ENCODE measurements at places on chromosomes 11 and 22.
A peak's percentile ranks its signal among the peaks of the same experiment; 100 is the strongest.

- DNase-seq: no peak
Observed at GRCh38 chr22:47343611-47344010, 581.2 kb downstream of the TBC1D22A start.

DNA sequence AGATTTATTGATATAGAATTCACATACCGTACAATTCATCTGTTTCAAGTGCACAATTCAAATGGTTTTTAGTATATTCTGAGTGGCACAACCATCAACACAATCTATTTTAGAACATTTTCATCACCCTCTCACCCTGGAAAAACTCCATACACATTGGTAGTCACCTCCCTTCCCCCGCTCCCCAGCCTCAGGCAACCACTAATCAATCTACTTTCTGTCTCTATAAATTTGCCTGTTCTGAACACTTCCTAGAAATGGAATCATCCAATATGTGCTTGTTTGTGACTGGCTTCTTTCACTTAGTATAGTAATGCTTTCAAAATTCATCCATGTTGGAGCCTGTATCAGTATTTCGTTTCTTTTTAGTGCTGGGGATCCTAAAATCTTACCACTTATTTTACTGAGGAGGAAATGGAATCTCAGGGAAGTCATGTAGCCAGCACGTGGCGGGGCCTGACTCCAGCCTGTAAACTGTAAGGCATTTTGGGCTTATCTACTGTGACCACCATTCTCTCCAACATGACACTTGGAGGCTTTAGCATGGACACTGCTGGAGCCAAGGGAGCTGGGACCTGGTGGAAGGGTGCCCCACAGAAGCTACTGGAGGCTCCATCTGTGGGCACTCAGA lies 905 bp upstream of the UCP3 start:
- no peak for DNase-seq

DNA sequence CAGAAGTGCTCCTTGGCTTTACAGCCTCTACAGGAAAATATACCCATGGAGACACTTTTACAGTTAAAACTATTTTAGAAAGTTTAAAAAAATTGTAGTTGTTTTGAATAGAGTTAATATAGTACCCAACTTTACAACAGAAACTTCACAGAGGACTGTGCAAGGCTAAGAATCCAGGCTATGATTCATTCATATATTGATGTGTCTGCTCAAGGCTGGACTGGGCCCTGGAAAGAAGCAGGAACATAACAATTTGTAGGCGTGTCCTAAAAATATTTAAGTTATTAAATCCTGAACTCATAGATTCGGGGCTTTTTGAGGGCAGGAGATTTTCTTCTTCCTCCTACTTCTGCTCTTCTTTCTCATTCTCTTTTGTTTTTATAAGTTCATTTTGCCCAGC lies 291.5 kb upstream of the CCDC179 start:
- no peak for DNase-seq

DNA sequence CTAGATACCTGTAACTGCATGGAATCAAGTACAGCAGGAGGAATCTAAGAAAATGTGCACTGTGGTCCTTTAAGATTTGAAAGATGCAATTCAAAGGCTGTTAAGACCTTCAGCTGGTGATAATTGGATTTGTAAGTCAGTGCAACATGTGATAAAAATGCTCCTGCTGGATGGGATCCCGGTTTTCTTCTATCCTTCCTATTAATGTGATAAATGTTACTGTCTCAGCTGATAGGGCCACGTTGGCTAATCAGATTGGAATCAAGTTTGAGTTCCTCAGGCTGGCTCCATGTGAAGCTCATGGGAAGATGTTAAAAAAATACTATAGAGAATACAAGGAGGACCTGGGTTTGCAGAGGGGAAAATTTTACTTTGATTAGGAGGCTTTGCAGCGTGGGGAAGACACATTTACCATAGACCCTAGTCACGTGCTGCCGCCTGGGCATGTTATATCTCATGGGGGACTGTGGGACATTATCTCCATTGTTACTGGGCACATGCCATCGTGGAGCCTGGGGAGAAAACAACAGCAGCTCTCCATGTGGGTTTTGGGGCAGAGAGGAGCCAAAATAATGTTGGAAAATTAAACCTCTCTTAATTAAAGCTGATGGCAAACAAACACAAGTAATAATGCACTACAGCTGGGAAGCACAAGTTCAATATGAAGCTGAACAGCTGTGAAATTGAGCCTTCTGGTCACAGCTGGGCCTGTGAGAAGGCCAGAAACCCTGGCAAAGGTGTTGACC lies 652.5 kb downstream of the NTM start:
- DNase-seq: no peak

DNA sequence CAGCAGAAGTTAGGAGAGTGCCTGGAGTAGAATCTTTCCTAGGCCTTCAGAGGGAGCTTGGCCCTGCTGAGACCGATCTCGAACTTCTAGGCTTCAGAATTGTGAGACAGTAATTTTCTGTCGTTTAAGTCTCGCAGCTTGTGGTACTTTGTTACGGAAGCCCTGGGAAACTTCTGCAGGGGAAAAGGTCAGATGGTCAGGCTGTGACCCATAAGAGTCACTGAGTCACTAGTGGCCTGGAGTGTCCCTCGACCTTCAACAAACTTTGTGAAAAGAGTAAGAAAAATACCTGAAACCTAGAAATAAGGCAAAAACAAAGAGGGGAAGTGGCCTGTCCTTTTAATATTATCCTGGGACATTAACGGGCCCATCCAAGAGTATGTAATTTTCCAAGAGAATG lies 34.6 kb downstream of the CSNK2A3 start:
- no peak for DNase-seq

DNA sequence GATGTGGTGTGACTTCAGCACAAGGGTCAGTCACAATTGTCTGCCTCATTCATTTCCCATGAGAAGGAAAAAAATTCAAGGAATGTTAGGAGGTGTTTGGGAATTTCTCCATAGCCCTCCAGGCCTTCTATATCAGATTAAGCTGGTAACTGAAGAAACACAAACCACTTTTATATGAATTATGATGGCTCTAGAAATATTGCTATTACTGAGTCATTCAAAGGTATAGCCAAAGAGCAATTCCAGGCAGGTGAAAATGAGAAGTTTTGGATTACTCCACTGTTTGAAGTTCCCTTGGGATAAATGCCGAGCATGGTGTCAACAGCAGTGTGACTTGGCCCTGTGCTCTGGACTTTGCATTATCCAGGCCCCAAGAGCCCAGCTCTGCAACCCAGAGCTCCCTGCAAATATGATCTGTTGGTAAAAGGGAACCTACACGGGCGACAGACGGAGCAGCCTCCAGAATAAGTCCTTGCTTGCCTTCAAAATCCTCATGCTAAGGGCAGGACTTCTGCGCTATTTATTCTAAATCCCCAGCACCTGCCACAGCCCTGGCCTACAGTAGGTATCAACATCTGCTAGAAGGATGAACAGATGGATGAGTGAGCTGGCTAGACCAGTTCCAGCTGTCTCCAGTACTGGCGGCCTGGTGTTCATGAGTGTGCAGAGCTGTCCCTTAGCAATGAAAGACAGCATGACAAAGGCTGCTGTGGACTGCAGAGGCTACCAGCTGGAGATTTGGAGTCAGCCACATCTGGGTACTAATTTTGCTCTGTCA lies 67.5 kb upstream of the ZBED5 start:
- DNase-seq: no peak

DNA sequence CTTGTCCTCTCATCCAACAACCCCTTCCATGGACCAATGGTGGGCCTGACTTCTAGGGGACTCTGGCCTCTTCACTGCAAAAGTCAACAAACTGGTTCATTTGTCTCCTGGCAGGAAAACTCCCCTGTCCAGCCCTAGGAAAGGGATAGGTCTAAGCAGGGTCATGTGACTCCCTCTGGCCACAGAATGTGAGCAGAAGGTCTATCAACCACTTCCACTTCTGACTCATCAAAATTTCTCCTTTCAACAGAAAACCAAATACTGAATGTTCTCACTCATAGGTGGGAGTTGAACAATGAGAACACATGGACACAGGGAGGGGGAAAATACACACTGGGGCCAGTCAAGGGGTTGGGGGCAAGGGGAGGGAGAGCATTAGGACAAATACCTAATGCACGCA lies 1.3 kb upstream of the ISX start:
- no peak for DNase-seq

DNA sequence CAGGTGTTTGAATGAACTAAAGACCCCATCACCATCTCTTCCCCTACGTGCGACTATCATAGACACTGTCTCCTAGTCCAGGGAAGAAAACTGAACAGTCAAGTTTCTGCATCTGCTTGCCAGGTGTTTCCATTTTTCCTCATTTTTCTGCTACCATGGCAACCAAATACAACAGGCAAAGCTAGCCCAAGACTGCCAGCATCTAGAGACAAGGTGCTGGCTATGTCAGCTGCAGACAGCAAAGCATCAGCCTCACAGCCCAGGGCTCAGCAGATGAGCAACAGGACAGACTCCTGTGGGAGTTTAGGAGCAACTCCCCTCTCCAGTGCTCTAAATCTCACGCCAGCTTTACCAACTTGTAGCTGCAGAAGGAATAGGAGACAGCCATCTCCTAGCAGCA lies 124.3 kb downstream of the C11orf58 start:
- DNase-seq: no peak

- no peak for DNase-seq
Observed at GRCh38 chr11:41274831-41275230, 184.6 kb downstream of the LRRC4C start.

GRCh38 chr22:28810821-28811491 lies 10.6 kb upstream of the XBP1 start:
- no peak for DNase-seq

GRCh38 chr22:23192558-23192957 lies 12.2 kb downstream of the BCR start:
- DNase-seq: no peak

DNA sequence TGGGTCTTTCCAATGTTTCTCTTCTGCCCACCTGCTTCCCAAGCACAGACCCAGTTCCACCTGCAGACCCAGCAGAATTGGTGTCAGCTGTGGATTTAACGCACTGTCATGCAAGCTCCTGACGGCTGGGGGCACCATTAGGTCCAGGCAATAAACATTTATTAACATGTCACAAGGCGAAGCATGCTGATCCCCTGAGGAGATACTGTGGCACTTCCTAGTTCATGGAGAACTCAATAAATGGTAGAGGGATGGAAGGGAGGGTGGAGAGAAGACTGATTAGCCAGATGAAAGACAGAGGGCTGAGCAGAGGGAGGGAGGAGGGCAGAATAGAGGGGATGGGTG lies 68.3 kb upstream of the TSPAN18 start:
- no peak for DNase-seq

DNA sequence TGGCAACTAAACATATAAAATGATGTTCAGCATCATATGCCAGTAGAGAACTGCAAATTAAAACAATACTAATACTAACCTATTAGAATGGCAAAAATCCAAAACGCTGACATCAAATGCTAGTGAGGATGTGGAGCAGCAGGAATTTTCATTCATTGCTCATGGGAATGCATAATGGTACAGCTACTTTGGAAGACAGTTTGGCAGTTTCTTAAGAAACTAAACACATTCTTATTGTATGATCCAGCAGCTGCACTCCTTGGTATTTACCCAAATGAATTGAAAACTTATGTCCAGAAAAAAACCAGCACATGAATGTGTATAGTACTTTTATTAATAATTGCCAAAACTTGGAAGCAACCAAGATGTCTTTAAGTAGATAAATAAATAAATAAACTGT lies 258.0 kb downstream of the TENM4 start:
- DNase-seq: no peak

GRCh38 chr11:25247336-25247735 lies 750.5 kb downstream of the LUZP2 start:
- no peak for DNase-seq

DNA sequence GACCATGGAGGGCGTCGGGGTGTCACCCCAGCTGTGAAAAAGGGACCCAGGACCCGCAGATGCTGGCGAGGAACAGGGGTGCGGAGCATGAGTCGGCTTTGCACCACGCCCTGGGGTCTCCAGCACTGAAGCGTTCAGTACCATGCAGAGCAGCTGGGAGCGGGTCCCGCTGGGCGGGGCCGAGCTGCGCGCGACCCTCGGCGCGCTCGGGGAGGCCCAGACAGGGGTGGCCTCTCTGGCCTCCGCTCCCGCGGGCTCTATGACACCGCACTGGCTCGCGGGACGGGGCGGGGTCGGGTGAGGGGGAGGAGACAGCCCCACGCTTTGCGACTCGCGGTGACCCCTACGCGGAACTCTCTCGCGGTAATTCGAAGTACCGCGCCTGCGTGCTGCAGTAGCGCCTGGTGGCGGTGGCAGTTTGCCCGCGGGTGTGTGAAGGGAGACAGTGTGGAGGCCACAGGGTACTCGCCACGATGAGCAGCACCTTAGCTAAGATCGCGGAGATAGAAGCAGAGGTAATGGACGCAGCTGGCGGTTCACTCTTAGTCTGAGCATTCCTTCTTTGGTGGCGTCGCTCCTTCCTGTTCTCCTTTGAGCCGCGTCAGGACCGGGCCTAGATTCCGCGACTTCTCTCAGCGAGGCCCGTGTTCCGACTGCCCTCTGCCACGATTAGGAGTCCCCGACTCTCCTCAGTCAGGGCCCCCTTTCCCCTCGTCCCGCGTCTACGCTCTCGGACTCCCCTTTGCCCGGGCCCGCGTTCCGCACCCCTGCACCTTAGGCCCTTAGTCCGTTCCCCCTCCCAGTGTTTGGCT lies at the start of gene DRG1:
TSS of gene DRG1 (plus strand) at position 394 of the 812 bp plus-strand sequence. CDS start at position 474, 80 bp downstream.
- DNase-seq: peak; percentile 93

- no peak for DNase-seq
Observed at GRCh38 chr11:16863389-16863788, 124.9 kb downstream of the C11orf58 start.

DNA sequence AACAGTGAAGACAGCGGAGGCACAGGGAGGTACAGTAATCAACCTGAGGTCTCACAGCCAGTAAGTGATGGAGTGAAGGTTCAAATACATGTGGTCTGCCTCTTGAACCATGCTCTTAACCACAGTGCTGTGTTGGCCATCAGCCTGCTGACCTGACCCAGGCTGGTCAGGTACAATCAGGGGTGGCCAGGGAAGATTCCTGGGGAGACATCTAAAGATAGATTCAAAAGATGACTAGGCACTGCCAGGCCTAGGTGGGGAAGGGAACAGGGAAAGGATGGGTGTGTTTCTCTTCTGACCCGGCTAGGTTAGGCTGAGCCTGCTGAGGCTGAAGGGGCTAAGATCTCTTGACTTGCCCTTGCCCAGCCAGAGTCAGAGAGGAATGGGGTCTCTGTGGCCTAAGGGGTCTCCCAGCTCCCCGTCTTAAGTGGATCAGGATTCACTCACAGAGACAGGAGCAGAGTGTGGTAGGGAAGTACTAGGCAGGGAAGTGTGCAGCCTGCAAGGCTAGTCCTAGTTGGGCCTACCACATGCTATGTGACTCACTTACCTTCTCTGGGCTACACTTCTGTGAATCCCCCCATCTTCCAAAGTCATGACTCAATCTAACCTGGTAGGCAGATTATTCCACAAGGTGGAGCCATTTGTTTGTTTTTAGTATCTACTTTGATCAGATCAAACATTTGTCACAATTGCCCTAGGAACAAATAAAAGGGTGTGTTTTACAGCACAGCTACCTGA lies 10.4 kb upstream of the SREBF2 start:
- DNase-seq: peak; percentile 32
